Temporal lobe (tissue), 4 donors: ENCODE measurements at places on chromosomes 1 and 21. TPM values are rescaled to one million over a fixed set of nuclear protein-coding genes. Genes with fewer than 3 reads are reported as not detected.

Gene LCE2C
- not detected for total RNA-seq

Gene HSPB7
- not detected for total RNA-seq

Gene SNIP1
- total RNA-seq: 14.3 TPM

Gene TBX15
- total RNA-seq: 0.98 TPM
